ENCODE measurements at places on chromosomes 4 and X. TPM values are rescaled to one million over a fixed set of nuclear protein-coding genes. Genes with fewer than 3 reads are reported as not detected.

GRCh38 chr4:56654238-56654632 lies 26.9 kb downstream of the HOPX start:
- no peak for DNase-seq

- no peak for DNase-seq
Observed at GRCh38 chr4:162891788-162892707, 274.6 kb downstream of the NAF1 start.

DNA sequence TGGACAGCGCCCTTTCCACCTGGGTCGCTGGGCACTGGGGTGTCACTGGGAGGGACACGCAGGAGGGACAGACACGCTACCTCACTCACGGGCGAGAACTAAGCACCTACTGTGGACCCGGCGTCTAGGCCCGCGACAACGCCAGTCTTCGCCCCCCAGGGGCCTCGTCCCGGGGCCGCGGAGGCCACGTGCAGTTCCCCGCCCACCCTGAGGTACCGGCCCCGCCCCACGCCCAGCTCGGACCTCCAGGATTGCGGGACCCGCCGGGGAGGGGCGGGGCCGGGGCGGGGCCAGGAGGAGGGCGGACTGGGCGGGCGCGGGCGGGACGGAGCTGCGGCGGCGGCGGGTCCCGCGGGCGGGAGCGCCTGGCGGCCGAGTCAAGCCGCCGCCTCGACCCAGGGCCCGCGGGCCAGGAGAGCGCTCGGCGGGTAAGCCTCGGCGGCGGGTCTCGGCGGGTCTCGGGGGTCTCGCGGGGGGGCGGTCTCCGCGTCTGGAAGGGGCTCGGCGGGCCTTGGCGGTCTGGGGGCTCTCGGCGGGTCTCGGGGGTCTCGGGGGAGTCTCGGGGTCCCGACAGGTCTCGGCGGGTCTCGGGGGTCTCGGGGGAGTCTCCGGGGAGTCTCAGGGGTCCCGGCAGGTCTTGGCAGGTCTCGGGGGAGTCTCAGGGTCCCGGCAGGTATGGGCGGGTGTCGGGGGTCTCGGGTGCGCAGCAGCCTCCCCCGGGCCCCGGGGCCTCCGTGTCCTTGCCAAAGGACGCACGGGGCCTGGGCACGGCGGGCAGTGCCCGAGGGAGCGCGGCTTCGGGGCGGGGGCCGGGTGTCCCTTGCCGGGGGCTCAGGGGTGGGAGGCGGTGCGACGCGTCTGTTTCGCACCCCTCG lies at the start of gene SH3BP2:
TSS of gene SH3BP2 (plus strand) at position 375 of the 875 bp plus-strand sequence. CDS start 27,533 bp downstream, outside the sequence.
- peak; percentile 69 for DNase-seq

DNA sequence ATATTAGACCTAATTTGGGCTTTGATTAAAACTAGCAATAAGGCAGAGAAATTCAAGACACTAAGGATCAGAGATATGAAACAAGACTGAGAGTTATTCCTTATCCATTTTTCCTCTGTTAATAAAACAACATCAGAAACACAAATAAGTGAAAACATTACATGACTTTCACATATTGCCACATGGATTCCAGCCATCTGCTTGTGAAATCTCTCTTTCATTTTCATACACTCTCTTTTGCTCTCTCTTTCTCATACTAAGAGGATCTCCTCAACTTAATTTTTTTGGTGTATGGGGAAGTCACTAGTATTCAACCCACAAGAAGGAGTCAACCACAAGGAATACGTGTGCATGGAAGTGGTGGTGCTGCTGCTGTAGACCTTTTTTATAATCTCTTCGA lies 183.0 kb downstream of the LDB2 start:
- no peak for DNase-seq

DNA sequence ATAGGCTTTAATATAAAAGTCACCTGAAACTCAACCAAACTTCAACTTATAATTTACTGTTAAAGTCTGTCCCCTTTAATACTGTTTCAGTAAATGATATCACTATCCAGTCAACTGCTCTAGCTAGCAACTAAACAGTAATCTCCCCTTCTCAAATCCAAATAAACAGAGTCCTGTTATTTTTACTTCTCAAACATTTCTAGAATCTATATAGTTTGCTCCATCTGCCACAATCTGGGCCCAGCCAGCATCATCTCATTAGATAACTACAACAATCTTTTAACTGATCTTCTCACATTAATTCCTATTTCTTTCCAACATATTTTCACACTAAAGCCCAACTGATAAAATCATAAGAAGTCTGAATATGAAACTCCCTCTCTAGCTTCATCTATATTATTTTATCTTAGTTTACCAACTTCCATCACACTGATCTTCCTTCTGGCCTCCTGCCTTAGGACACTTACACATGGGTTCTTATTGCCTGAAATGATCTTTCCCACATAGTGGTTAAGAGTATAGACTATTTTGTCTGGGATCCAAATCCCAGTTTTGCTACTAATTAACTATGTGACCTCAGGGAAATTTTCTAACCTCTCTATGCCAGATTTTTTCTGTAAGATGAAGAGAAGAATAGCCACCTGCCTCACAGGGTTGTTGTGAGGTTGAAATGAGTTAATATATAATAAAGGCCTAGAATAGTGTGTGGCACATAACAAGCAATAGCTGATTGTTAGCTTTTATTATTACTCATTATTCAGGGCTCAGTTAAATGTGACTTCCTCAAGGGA lies 18.6 kb downstream of the TBCK start:
- no peak for DNase-seq

DNA sequence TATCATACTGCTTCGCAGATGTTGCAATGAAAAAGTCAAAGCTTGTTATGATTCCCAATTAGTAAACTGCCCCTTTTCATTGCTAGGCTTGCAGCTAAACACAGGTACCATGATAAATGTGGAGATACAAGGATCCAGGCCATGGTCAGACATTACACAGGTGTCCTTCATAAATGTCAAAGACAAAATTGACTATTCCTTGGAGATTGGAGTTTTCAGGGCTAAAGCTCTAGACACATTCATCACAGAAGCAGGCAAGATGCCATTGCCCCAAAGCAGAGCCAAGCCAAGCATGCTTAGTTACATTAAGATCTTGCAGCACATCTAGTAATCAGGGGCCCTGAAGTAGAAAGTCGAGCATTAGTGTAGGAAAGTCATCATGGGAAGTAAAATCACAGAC lies 111.3 kb upstream of the INTU start:
- no peak for DNase-seq

GRCh38 chrX:16868920-16869319 lies 1.2 kb downstream of the RBBP7 start:
- DNase-seq = peak; percentile 1

- no peak for DNase-seq
Observed at GRCh38 chr4:64598066-64598465, 188.8 kb upstream of the TECRL start.

DNA sequence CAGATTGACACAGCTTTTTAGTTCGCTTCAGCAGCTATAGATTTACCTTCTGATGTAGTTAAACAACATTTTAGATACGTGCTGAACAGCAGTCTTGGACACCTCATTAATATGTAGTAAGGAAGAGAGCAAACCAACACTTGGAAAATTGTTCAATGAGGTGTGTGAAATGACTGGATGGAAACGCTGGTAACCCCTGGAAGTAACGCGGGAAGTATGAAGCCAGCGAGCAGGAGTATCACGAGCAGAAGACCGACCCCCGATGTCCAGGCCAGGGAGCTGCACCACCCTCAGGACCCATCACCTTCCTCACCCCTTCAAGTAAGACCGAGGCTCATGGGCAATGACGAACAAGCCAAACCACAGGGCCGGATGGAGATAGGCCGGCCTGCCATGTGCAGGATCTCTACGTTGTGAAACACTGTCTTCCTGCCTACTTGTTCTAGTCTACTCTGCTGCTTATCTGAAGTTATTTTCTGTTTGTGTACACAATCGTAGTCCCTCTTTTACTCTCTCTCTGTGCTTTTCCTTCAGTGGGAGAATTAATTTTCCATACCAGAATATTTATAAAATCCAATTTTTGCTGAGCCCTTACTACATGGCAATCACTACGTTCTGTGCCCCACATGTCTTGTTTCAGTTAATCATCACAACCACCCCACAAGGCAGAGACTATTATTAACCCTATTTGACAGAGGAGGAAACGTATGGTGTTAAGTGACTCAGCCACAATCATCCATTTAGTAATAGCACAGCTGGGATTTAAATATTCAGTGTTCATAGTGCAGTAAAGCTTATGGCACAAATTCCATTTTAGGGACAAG lies 221.7 kb downstream of the APBB2 start:
- DNase-seq = peak; percentile 82

- DNase-seq = no peak
Observed at GRCh38 chr4:2226261-2226660, 15.7 kb downstream of the HAUS3 start.

DNA sequence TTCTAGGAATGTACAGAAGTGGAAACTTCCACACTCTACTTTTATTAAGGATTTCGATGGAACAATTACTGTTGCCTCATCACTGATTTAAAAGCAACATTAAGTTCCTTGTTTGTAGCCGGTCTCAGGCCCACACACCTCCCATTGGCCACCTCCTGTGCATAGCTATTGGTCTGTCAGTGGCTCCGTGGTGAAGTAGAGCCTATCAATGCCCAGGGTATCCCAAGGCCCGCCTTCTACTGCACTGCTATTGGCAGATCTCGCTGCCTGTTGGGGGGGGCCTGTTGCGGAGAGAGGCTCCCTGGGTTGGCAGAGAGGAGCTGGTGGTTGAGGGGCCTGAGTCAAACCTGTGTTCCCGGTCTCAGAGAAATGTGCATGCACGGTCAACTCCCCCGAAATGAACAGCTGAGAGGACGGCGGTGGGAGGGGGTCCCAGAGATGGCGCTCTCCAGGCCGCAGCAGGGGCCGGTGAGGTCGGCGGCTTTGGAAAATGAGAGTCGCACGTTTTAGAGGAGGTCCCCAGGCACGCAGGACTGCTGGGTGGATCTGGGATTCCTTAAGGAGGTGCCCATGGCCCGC lies 4.9 kb upstream of the ARAF start:
- DNase-seq = peak; percentile 92

DNA sequence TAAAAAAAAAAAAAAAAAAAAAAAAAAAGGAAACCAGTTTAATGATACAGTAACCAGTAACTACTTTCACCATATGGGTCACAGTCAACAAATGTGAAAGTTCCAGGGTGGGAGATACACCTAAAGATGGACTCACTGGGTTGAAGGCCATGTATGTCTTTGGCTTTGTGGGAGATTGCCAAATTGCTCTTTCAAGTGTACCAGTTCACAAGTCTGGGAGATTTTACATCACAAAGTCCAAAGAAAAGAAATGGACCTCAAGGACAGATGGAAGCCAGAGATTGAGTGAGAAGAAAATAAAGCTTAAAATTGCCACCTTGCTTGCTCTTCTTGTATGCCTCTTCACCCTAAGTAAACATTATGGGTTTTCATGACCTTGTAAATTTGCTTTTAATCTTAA lies 65.3 kb downstream of the NHS start:
- no peak for DNase-seq

- DNase-seq = no peak
Observed at GRCh38 chr4:55682295-55682694, 46.2 kb upstream of the NMU start.

- DNase-seq = no peak
Observed at GRCh38 chr4:168871632-168872031, 138.4 kb downstream of the CBR4 start.

DNA sequence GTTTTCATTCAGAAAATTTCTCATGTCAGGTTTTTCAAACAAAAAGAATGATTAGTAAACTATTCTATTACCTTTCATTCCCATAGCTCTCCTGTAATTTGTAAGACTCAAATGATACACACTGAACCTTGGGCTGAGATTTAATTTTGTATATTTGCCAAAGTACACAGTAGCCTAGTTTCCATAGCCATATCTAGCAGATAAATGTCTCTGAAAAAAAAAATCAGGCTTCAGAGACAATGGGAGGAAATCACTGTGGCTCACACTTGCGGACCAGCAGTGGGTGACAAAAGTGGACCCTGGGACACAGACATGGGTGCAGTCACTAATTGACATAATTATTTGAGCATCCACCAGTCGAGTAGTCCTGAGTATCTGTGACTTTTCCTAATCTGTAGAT lies 46.6 kb downstream of the MAOA start:
- peak; percentile 61 for DNase-seq

DNA sequence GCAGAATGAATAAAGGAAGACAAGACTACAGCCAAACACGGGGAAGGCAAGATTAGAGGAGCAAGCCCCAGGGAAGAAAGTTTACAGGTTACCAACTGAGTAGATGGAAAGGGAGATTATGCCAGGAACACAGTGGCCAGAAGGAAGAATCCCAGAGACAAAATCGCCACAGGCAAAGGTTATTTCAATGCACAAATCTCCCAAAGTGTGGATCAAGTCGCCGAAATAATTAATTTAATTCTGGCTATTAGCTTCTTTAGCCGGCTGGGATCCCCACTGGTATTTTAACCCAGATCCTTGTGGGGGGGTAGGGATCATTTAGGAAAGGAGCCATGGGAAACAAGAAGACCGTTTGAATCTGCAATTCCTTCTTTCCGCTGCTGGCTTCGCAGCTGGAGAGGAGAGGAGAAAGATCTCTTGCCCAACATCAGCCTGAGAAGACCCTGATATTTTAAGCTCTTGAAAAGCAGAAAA lies 171.0 kb downstream of the DHX15 start:
- DNase-seq = no peak

- no peak for DNase-seq
Observed at GRCh38 chrX:39779952-39780783, 317.6 kb downstream of the BCOR start.

DNA sequence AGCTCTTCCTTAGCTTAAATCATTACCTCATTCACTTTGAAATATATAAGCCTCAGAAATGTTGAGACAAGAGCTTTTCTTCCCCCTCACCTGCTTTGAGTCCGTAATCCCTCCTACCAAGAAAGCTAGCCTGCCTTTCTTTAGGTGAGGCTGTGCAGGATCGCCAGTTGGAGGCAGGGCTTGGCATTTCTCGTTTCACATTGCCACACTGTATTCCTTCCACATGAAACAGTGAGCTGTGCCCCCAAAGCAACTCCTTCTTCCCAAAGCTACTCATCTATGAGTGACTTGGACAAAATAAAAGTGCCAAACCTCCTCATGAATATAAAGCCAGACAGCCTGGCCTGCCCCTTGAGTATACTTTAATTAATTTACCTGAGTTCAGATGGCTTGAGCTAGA lies 86.8 kb downstream of the LIMCH1 start:
- DNase-seq = no peak

- no peak for DNase-seq
Observed at GRCh38 chr4:138003248-138003647, 238.9 kb downstream of the SLC7A11 start.

- DNase-seq = no peak
Observed at GRCh38 chr4:143085659-143086058, 99.1 kb upstream of the USP38 start.

DNA sequence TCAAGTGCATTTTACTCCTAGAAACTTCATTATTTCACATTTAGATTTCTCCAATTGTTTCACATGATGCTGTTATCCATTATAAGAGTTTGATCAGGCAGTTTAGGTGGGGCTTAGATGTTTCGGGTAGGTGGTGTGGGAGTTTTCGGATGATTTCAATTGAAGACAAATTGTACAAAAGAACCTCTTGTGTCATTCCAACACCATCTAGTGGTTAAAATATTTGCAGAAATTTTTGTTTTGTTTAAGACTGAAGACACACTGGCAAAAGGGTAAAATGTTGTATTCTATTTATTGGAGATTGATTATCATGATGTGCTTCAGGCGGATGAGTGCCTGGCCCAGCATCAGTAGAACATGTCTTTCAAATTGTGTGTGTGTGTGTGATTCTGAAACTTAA lies 212.7 kb downstream of the SH3BGRL start:
- no peak for DNase-seq

GRCh38 chr4:42642845-42643615 lies 13.9 kb downstream of the ATP8A1 start:
- DNase-seq = no peak

The GLRB gene
- 6.2 TPM for total RNA-seq

The ERCC6L gene
- 6.7 TPM for total RNA-seq

The TLR3 gene
- 5.2 TPM for total RNA-seq

The COX7B2 gene
- not detected for total RNA-seq

The SORCS2 gene
- not detected for total RNA-seq

The PABPC1L2B gene
- total RNA-seq = not detected

The VCX2 gene
- total RNA-seq = not detected
